Upper lobe of left lung (tissue), 6 donors: ENCODE measurements at places on chromosomes 3 and 15. TPM values are rescaled to one million over a fixed set of nuclear protein-coding genes. Genes with fewer than 3 reads are reported as not detected.

DNA sequence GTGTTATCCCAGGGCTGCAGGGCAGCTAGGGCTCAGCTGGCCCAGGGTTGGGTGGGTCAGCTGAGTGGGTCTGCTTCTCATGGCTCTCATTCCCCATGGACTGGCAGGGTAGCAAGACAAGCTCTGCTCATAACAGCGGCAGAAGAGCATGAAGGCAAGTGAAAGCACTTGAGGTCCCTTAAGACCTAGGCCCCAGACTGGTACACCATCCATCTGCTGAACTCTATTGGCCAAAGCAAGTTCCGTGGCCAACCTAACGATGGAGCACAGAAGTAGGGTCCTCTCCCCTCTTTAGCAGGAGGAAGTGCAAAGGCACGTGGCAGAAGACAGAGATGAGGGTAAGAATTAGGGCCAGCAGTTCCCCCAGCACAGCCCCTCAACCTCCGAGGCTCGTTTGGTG, 174.3 kb upstream of the TOPAZ1 start:
- DNase-seq, result no peak

- DNase-seq, result no peak
These were observed 6.3 kb downstream of the PIGZ start for GRCh38 chr3:196962108-196962929.

DNA sequence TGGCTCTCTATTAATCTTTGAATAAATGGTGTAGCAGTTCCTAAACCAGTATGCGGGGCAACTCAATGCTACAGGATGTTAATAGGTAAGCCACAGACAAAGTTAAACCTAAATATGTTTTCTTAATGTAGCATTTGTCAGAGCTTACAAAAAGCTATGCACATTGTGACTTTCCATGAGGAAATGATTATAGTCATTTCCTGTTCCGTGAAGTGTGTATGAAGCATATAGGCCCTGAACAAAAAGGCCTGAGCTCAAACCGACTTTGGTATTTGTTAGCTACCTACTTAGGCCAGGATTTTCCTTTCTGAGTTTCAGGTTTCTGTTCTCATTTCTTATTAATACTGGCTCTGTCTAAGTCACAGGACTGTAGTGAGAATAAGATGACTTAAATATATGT, 14.2 kb downstream of the ZNF80 start:
- DNase-seq, result no peak

DNA sequence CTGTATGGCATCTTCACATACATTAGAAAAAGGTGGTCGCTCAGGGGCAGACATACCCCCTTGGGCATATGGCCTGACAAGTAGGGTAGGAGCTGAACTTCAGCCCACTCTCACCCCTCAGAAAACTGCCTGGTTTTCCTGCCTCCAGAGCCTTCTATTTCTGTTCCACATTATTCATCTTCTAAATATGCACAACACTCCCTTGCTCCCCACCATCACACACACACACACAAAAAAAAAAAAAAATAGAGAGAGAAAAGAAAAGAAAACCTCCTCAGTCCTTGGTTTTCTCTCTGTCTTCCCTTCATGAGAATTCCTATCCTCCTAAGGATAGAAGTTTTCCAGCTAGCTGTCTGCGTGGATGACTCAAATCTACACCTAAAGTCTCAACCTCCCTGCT, 5.6 kb upstream of the ROPN1 start:
- no peak for DNase-seq

DNA sequence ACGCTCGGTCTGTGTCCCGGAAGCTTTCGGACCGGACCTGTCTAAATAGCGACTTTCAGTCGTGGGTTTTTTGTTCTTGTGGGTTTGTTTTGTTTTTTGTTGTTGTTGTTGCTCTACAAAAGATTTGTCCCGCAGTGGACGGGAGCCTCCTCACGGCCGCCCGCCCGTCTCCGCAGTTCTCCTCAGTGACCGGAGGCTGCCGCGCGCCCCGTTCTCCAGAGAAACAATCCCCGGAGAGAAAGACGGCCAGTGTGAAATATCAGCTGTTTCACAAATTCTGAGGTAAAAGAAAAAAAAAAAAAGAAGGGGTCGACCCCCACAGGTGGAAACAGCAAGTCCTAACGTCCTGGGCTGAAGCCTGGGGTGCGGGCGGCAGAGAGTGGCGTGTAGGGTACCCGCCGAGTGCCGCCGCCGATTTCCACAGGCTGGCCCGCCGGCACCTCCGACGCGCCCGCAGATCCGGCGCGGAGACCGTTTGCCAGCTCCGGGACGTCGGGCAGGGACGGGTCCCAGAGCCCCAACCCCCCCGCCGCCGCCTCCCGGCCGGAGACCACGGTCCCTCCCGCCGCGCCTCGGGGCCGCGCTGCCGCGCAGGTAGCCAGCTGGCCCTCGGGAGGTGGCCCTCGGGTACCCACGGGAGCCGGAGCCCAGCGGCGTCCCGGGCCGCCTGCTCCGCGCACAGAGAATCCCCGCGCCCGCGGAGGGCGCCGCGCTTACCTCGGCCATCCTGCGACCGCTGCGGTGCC, 478 bp downstream of the BNC1 start:
- no peak for DNase-seq

GRCh38 chr3:60192297-60193114, 1058.7 kb downstream of the FHIT start:
- no peak for DNase-seq

DNA sequence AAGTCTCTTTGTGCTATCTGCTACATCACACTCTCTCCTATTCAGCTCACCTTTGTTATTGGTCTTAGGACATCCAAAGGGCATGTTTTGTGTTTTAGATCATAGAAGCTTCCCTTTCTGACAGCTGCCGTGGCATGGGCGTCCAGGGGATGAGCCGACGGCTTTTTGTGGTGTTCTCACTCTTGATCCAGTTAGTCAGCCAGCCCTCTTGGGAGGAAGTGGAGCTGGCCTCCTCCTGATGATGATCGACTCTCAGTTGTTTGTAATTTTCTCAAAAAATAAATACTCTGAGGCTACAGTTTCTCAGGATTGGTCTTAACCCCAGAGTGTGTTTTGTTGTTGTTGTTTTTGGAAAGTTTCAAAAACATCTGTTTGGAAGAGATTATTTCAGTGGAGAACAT, 34.4 kb downstream of the BOC start:
- DNase-seq, result no peak

The FGF12 gene
- total RNA-seq, result 3.7 TPM

- DNase-seq, result peak; percentile 35
These were observed 15.5 kb upstream of the CPEB1 start for GRCh38 chr15:82662641-82663040.

DNA sequence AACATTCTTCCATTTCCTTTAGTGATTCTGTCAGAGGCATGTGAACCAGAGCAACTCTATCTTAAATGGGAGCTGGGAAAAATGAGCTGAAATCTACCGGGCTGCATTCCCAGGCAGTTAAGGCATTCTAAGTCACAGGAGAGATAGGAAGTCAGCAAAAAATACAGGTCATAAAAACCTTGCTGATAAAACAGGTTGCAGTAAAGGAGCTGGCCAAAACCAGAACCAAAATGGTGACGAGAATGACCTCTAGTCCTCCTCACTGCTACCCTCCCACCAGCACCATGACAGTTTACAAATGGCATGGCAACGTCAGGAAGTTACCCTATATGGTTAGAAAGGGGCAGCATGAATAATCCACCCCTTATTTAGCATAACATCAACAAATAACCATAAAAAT, 66.4 kb downstream of the B3GALNT1 start:
- no peak for DNase-seq

DNA sequence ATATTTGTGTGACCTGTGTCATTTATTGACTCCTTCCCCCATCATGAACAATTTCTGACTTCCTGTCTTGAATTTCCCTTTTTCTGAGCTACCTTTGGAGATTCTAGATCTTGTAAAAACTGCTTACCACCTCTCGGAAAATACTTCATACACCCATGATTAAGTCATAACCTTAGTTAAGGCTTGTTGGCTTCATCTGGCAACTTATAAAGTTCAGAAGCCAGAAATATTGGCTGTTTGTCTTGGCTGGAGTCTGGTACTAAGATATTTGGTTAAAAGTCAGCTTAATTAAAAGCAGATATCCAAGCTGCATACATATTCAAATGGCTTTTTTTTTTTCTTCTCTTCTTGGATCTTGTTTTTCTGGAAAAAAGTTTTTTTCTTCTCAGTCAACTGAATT, 37.3 kb upstream of the B3GALNT1 start:
- DNase-seq, result no peak

DNA sequence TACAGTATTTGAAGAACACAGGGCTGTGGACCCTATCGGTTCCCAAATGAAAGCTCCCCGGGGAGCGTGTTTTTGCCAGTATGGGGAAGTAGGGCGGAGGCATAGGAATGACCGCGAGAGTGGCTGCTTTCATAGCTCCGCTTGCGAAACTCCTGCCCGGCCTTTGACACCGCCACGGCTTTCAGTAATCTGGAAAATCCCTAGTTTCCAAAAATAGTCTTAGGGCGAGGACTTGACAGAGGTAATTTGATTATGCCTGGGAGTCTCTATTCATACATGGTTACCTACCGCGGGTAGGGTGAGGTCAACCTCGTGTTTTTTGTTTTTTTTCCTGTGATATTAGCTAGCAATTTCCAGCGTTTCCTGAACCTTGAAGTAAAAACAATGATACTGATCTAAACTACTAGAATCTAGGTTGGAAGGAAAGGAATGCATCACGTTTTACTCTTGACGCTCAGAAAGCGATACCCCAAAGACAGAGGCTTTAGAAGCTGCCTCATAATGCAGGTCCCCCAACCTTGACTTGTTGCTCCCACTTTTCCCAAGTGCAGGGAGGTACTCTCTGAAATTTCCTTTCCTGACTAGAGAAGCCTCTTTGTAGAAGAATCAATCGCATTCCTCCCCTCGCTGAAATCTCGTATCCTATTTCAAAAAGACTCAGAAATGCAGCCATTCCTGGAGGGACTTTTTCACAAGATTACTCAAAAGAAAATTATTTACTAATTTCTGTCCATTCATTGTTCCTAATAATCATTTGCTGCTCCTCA, 894 bp upstream of the CCNL1 start:
- no peak for DNase-seq

GRCh38 chr15:85707519-85708338, 87.0 kb downstream of the KLHL25 start:
- no peak for DNase-seq

- no peak for DNase-seq
These were observed 65.1 kb downstream of the PIK3CB start for GRCh38 chr3:138769616-138770015.

DNA sequence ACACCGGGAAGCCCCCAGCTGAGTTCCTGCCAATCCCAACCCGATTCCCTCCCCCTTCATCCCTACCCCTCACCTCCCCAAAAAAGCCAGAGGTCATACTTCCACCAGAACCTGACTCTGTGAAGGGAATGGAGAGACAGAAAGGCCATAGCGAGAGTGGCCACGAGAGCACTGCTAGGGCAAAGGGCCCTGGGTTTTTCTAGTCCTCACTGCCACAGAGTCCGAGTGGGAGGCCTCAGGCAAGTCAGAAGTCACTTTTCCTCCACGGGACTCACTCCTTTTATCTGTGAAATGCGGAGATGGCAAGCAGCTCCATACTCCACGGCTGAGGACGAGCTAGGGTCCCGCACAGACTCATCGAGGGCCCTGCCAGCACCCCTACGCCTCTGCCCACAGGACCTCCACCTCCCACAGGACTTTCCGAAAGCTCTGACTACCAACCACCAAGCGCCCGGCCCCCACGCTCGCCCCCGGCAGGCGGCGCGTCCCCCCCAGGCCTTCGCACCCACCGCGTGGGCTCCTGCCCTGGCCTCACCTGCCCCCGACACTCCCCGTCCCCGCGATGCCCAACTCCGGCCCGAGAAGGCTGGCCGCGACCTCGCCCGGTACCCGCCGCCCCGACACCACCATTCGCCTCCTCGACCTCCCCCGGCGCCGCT, 792 bp downstream of the ATP13A3 start:
- peak; percentile 92 for DNase-seq

The ACY1 gene
- total RNA-seq, result 32.1 TPM
